C1 segment of cervical spinal cord (tissue), 14 donors: ENCODE measurements at places on chromosomes 2 and 18.

- DNase-seq = no peak
Observed at GRCh38 chr2:136116151-136116812, 1.7 kb downstream of the CXCR4 start.

- no peak for DNase-seq
Observed at GRCh38 chr2:187709065-187709464, 154.8 kb upstream of the TFPI start.

DNA sequence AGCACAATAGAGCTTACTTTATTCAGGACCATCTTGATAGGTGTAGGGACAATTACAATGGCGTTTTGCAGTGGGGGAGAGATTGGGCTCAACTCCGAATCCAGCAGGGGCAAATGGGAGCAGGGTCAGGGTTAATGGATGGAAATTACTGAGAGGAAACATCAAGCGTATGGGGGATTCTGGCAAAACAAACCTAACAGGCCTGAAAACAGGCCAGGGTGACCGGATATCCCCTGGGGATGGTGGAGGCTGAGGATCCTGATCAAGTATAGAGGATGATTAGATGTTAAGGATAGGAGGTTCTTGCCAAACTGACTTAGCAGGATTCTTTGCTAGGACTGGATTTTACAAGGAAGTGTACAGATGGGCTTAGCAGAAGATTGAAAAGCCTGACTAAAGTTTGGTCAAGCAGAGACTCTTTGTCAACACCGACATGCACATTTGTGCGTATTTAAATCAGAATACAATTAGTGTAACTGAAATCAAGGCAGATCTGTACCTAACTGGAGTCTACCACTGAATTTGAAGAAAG lies 54.5 kb upstream of the GPR45 start:
- no peak for DNase-seq

- no peak for DNase-seq
Observed at GRCh38 chr2:11234309-11234708, 79.0 kb downstream of the SLC66A3 start.

GRCh38 chr2:207448006-207448405 lies 81.8 kb upstream of the CREB1 start:
- no peak for DNase-seq

- no peak for DNase-seq
Observed at GRCh38 chr2:80893711-80894110, 589.2 kb upstream of the LRRTM1 start.

- DNase-seq = no peak
Observed at GRCh38 chr18:43681661-43682060, 404.4 kb upstream of the SYT4 start.

DNA sequence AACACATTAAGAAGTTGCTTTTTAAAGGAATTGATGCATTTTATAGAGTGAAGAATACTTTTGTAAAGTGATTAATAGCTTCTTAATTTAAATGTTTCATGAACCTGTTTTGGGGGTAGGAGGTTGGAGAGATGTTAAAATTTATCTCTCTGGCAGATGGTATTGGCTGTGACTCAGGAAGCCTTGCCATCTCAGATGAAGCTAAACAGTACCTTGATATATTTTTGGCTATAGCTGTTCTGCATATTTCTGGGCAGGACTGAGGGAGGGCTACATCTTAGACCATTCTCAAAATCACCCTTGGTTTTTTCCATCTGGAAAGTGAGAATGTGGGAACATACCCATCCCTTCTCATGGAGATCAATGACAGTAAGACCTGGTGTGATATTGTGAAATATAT lies 13.4 kb downstream of the CAPN14 start:
- DNase-seq = no peak

- no peak for DNase-seq
Observed at GRCh38 chr18:71011389-71011788, 722.5 kb downstream of the SOCS6 start.

GRCh38 chr18:13493079-13493478 lies 233.3 kb downstream of the FAM210A start:
- DNase-seq = no peak

DNA sequence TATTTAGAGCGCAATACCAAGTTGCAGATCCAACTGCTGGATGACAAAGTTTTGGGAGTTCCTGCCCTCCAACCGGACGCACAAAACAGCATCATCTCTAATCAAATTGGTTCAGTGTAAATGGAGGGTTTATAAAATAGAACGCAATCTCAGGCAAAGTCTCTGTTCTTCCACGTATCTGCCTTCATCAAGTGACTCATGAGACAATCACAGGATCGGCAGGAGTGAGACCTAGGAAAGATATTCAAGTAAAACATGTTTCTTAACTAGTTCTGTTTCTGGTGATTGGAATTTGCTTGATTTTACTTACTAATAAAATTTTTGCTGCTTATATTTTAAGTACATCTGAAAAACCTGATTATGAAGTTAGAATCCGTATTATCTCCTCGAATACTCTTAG lies 7.6 kb downstream of the FZD5 start:
- no peak for DNase-seq

DNA sequence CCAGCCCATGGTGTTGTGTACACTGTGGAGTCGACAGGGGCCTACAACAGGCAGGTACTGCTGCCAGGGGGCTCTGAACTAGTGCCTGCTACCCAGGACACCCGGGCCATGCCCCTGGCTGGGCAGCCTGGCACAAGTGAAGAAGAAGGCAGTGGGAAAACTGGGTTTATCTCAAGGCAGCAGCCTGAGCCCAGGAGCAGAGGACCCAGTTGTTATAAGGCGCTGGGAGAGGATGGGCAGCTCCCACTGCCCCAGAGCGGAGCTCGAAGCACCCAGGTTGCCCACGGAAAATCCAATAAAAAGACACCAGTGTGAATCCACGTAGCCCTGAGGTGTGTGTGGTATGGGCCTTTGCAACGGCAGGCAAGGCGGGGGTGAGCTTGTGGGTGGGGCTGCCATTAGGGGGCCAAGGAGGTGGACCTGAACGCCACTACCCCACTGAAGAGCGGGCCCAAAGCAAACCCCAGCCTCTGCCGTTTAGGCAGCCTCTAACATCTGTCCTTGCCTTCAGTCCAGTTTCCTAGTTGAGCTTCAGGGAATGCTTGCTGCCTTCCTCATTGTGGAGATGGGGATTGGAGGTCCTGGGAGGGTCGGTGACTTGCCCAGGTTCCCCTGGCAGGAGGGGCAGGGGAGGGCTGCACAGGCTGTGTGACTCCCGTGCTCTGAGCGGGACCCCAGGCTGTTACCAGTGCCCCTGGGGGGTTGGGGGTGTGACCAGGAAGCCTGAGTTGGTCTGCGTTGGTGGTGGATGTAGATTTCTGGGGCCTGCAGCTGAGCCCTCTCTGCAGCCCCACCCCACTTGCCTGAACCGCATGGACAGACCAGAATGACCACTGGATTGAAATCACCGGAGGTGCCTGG lies 16.0 kb downstream of the ARID5A start:
- DNase-seq = no peak

DNA sequence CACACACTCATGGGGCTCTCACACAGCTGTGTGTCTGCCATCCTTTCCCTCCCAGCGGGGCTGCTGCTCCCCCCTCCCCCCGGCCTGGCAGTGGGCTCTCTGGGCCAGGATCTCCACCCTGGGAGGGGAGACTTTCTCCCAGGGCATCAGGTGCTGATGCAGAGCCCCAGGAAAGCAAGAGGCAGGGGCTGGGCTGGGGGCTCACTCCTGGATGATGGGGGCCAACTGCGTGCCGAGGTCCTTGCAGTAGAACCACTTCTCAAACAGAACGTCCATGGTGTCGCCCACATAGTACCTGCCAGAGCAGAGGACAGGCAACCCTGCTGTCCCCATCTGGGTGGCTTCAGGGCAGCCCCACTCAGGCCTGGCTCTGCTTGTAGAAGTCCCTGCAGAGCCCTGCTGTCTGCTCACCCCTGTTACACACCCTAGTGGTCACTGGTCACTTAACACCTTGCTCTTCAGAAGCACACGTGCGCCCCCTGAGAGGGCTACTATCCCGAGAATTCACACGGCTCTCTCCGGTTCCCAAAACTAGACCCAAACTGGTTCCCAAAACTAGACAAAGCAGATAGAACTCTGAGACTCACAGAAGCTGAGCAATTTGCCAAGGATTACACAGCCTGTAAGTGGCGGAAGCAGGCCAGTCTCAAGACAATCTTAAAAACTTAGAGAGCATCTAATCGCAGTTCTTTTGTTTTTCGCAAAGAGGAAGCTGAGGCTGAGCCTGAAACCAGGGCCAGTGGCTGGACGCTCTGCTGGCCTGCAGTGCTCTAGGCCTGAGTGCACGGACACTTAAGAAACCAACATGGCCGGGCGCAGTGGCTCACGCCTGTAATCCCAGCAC lies 6.6 kb upstream of the OXER1 start:
- peak; percentile 45 for DNase-seq

GRCh38 chr2:162029287-162029901 lies 44.6 kb downstream of the DPP4 start:
- DNase-seq = no peak

DNA sequence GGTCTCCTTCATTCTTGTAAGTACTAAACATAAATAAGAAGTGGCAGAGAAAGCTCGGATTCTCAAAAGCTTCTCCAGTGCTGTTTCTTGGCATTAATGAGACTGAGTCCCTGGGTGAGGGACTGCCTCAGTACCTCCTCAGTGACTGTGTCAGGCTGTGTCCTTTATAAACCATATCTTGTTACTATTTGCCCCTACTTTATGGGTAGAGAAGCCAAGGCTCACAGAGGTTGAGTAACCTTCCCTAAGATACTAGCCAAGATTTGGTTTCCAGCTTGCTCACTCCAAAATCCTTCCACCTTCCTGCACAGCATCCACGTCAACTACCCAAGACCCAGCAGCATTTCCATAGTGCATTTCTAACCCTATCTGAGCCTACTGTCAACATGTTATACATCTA lies 55.6 kb downstream of the THUMPD2 start:
- no peak for DNase-seq

- no peak for DNase-seq
Observed at GRCh38 chr18:62539284-62540165, 16.7 kb downstream of the ZCCHC2 start.
